ENCODE measurements at places on chromosomes 5 and 9. TPM values are rescaled to one million over a fixed set of nuclear protein-coding genes. Genes with fewer than 3 reads are reported as not detected.

- no peaks in the 10 kb centered on the region for H3K4me1 ChIP-seq
- no peak for DNase-seq
- no peak overlapping the region for H3K27ac ChIP-seq
- H3K27me3 ChIP-seq: no peaks in the 10 kb centered on the region
- no peak overlapping the region for H3K4me3 ChIP-seq
- H3K36me3 ChIP-seq: no peaks in the 10 kb centered on the region
Measured at GRCh38 chr5:8462565-8462964, 593.6 kb downstream of the MTRR start.

GRCh38 chr5:27437594-27438200, 399.3 kb upstream of the CDH9 start:
- no peaks in the 10 kb centered on the region for H3K27me3 ChIP-seq
- no peaks in the 10 kb centered on the region for H3K4me1 ChIP-seq
- no peaks in the 10 kb centered on the region for H3K36me3 ChIP-seq
- H3K4me3 ChIP-seq: no peak overlapping the region

GRCh38 chr9:14216612-14217194, 97.2 kb downstream of the NFIB start:
- no peaks in the 10 kb centered on the region for H3K27me3 ChIP-seq
- no peak overlapping the region for H3K27ac ChIP-seq
- no peaks in the 10 kb centered on the region for H3K36me3 ChIP-seq
- H3K4me1 ChIP-seq: no peaks in the 10 kb centered on the region
- no peak overlapping the region for H3K4me3 ChIP-seq

GRCh38 chr5:14492331-14492964, 89.1 kb upstream of the OTULINL start:
- peaks cover 2% of the 10 kb centered on the region for H3K36me3 ChIP-seq
- H3K4me1 ChIP-seq: no peaks in the 10 kb centered on the region
- H3K27ac ChIP-seq: no peak overlapping the region
- DNase-seq: no peak
- no peak overlapping the region for H3K4me3 ChIP-seq
- no peaks in the 10 kb centered on the region for H3K27me3 ChIP-seq

- H3K27ac ChIP-seq: no peak overlapping the region
- peaks cover 48% of the 10 kb centered on the region for H3K36me3 ChIP-seq
- no peak for DNase-seq
- no peaks in the 10 kb centered on the region for H3K27me3 ChIP-seq
- no peak overlapping the region for H3K4me3 ChIP-seq
Measured at GRCh38 chr9:134051319-134051718, 16.5 kb downstream of the BRD3 start.

DNA sequence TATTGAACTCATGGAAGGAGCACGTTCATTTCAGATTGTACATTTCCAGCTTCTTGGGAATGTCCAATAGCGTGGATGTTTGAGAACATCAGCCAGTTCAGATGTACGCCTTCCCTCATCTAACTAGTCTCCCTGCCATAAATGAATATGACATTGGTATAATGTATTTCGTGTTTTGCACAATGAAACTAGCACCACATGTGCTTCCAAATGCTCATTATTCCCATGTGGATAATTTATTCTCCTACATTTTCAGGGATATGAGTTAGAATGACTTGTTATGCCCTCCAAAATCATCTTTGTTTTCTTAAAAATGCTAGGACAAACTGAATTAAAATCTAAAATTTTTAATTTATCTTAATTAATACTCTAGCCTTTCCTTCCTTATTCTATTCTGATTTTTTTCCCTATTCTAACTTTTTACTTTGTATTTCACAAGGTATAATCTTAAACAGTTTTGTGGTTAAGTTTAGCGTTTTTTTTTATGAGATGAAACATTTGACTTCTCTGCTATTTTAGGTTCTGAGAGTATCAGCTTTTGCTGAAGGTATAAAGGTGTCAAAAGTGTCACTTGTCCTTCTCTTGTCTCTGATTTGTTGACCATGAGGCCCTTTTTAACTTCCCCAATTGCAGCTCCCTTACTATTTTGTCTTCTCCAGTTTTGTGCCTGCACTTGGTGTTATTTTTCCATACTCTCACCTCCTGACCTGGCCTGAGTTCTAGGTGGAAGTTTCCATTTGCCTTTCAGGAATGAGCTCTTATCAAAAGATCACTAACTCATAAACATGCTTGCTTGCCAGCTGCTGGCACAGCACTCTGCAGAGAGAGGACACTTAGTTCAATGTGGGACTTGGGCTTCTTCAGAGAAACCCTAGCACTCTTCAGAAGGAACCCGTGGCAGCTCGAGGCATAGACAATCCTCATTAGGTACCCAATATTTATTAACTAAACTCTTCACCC, 106.8 kb downstream of the FRMD3 start:
- no peaks in the 10 kb centered on the region for H3K27me3 ChIP-seq
- H3K4me3 ChIP-seq: no peak overlapping the region
- H3K36me3 ChIP-seq: no peaks in the 10 kb centered on the region
- H3K27ac ChIP-seq: no peak overlapping the region
- no peaks in the 10 kb centered on the region for H3K4me1 ChIP-seq
- DNase-seq: no peak

GRCh38 chr5:22277006-22277405, 576.1 kb downstream of the CDH12 start:
- H3K27ac ChIP-seq: no peak overlapping the region
- H3K36me3 ChIP-seq: no peaks in the 10 kb centered on the region
- no peaks in the 10 kb centered on the region for H3K4me1 ChIP-seq
- no peak overlapping the region for H3K4me3 ChIP-seq

Gene TRIM7
- 0.72 TPM for total RNA-seq

- DNase-seq: no peak
- no peaks in the 10 kb centered on the region for H3K36me3 ChIP-seq
- H3K27me3 ChIP-seq: no peaks in the 10 kb centered on the region
- H3K4me1 ChIP-seq: no peaks in the 10 kb centered on the region
- H3K4me3 ChIP-seq: no peak overlapping the region
Measured at GRCh38 chr9:87427851-87428506, 69.7 kb upstream of the DAPK1 start.
